Skeletal muscle cell (primary cell): ENCODE measurements at places on chromosomes 13 and 19.

DNA sequence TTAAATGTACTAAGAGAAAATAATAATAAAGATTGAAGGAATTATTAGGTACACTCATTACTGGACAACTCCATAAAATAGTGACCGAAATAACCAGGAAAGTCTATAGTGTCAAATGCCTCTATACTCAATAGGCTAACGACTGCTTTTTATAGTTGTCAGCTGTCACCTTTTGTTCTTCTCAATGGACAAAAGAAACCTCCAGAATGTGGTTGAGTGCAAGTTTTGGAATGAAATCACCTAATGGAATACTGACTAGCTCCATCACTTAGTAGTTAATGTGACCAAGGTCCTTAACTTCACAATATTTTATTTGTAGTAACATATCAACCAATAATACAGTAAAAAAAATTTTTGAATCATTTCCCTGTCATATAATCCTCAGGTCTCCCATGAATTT is 18.1 kb downstream of the TSC22D1 start:
- DNase-seq = no peak

- no peak for DNase-seq
Observed at GRCh38 chr19:55392820-55393761, 7.4 kb downstream of the RPL28 start.

- no peak for DNase-seq
Observed at GRCh38 chr19:11338569-11339253, 746 bp downstream of the RAB3D start.

GRCh38 chr13:40194224-40194806 is 472.1 kb downstream of the FOXO1 start:
- no peak for DNase-seq

GRCh38 chr13:44649104-44649428 is 72.9 kb upstream of the TSC22D1 start:
- no peak for DNase-seq

DNA sequence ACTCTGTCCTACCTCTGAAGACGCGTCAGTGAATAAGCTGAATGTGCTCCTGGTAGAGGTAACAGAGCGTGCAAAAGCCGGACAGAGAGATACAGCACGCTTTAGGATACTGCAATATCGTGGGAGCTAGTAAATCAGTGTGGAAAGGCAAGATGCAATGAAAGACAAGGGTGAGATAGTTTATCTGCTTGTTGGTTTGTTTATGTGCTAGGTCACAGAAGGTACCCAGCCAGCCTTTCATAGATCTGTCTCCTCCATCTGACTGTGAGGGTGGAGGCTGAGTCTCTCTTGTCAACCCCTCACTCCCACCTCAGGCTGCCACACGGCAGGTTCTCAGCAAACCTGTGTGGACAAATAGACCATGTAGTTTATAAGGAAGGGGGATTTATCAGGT is 904 bp upstream of the GIPC1 start:
- no peak for DNase-seq

DNA sequence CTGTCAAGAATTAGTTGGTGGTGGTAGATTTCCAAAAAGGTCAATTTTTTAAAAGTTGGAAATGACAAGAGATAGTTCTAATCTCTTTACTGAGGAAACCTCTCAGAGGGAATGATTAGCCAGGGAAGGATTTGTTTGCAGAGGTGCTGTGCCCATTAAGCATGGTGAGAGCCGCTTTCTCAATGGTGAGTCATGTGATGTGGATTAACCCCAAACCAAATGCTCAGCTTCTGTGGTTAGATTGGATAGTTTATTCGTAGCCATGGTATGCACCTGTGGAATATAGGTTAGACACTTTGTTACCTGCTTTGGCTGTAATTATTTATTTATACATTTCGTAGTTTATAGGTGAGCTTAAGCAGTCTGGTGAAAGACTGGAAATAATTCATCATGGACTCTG is 7.1 kb downstream of the HNRNPM start:
- DNase-seq = no peak

GRCh38 chr13:34243403-34243802 is 425.5 kb downstream of the RFC3 start:
- no peak for DNase-seq

- DNase-seq = peak; percentile 55
Observed at GRCh38 chr13:102569488-102569887, 27.3 kb upstream of the TPP2 start.

- no peak for DNase-seq
Observed at GRCh38 chr19:17340302-17340870, 3.0 kb downstream of the GTPBP3 start.

- DNase-seq = no peak
Observed at GRCh38 chr13:59012731-59013130, 1151.0 kb downstream of the DIAPH3 start.

GRCh38 chr13:51034906-51035305 is 76.2 kb downstream of the C13orf42 start:
- DNase-seq = no peak

DNA sequence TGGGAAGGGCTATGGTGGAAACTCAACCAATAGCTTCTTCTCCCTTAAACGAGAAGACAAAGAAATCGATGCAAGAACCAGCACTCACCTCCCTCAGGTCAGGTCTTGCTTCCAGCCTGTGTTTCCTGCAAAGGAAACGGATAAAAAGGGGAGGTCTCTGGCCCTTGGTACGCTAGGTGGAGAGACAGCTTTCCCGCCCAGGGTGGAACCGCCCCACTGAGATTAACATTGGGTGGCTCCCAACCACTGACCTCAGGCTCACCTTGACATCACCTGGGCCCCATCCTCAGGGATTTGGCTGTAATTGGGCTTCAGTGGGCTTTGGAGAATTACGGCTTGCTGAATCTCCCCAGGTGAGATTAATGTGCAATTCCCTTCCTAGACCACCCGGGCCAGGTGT is at the start of gene NLRP7:
NLRP7 (minus strand) TSS at position 150 of the 400 bp plus-strand sequence.
- DNase-seq = no peak

GRCh38 chr13:43057653-43058317 is 34.4 kb downstream of the DNAJC15 start:
- no peak for DNase-seq

DNA sequence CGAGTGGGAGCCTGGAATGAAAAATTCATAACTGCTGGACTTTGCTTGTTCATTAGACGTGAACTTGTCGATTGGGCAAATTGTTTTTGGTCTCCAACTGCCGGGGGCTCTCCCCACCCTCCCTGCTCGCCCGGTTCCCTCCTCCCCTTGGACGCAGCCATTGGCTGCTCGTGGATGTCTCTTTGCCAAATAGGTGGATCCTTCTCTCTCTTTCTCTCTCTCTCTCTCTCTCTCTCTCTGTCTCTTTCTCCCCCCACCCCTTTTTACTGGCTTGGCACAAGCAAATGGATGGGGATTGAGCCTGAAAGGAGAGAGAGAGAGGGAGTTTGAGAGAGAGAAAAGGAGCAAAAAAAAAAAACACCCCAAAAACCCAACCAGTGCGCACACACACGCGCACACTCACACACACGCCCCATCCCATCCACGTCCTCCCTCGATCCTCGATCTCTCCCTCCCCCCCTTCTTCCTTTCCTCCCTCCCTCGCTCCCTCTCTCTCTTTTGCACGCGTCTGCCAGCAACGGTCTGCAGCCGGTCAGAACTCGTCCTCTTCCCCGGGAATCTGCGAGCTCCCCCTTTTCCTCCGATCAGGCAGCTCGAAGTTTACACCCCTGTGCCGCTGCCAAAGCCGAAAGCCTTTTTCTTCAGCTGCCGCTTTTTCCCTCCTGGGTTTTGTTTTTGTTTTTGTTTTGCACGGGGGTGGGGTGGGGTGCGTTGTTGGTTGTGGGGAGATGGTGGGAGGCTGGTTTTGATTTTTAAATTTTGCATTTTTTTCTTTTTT is 27.8 kb downstream of the NFIX start:
- DNase-seq = peak; percentile 84

DNA sequence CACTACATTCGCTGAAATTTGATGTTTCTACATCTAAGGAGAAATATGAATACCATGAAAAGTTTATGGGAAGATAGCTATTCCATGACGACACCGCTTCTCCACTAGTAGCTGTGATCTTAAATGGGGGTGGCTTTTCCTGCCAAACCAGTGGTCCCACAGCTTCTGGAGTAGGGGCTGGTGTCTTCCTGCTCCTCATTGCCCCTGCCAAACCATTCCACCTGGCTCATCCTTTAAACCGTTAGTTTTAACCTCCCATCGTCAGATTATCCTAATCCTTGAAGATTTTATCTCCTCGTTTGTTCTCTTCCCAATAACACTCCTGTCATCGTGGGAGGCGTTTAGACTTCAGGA is 568 bp upstream of the ZNF230 start:
- no peak for DNase-seq

DNA sequence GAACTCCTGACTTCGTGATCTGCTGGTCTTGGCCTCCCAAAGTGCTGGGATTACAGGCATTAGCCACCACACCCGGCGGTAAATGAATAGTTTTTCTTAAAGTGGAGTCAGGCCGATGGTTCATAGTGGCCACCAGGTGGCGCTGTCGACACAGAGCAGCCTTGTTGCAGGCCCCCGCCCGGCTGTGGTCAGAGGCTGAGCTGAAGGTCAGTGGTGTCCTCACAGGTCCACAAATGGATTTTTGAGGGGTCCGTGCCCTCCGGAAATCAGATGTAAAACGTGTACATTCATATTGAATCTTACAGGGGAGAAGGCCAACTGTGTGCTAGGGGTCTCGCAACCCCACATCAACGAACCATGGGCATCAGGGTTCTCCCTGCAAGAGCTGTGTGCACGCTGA is 13.4 kb upstream of the WDR18 start:
- DNase-seq = no peak

DNA sequence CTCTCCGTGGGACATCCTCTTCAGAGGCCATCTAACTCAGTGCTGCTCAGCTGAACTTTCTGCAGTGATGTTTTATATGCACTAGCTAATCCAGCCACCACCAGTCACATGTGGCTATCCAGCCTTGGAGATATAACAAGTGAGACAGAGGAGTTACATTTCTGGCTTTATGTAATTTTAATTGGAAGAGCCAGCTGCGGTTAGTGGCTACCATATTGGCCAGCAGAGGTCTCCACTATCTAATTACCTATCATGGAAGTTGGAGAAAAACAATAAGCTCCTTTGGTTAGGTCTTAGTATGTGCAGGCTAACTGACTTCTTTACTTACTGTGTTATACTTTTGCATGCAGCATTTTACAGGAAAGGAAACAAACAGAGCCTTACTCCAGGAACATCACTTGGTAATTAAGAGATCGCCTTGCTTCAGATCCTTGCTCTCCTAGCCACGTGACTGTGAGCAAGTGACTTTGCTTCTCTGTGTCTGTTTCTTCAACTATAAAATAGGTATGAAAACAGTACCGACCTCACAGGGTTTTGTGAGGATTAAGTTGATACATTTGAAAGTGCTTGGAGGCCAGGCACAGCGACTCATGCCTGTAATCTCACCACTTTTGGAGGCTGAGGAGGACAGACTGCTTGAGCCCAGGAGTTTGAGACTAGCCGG is 1.6 kb upstream of the KLK10 start:
- peak; percentile 5 for DNase-seq

- no peak for DNase-seq
Observed at GRCh38 chr19:20444202-20444885, 121.2 kb downstream of the ZNF737 start.

GRCh38 chr19:33392341-33393285 is 19.1 kb downstream of the CEBPG start:
- no peak for DNase-seq

- DNase-seq = no peak
Observed at GRCh38 chr19:6740589-6741343, 1.3 kb downstream of the TRIP10 start.

DNA sequence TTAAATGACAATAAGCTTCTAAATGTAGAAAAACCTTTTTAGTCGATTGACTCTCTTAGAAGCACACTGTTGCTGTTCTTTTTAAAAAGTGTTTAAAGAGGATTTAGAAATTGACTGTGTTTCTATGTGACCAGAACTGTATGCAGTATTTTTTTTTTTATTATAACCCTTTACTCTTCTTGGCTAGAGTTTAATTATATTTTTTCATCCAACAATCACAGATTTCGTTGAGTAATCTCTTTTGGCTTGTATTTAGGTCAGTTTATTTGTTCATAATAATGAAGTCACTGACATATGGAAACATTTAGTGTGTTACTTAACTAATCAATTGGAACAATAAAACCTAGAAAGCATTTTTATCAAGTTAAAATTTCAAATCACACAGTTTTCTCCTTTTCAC is 19.9 kb downstream of the CSNK1A1L start:
- no peak for DNase-seq

DNA sequence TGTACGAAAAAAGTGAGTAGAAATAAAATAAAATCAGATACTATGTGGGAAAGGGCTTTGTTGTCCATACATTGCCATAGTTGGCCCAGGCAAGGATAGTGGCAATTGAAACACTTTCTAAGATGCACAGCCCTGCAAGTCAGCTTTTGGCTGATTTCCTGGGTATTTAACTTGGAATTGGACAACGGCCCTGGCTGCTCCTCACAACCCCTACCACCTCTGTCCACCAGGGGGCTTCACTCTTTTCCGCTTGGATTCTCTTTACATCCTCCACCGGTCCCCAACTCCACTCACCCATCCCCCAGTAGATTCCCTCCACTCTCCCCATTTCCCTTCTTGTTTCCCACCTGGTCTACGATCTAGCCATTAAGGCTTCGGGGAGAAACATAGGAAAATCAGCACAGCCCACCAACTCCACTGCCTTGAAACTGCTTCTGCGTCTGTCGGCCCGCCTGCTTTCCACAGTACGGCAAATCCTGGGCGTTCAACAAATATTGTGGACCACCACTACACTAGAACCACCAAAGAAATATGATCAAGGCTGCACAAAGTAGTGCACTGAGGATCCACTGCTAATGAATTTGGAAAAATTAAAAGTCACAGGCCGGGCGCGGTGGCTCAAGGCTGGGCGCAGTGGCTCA is 48.6 kb upstream of the GTF3A start:
- DNase-seq = peak; percentile 13
